Fibroblast of skin of right biceps (primary cell): ENCODE measurements at places on chromosomes 16 and 17.

DNA sequence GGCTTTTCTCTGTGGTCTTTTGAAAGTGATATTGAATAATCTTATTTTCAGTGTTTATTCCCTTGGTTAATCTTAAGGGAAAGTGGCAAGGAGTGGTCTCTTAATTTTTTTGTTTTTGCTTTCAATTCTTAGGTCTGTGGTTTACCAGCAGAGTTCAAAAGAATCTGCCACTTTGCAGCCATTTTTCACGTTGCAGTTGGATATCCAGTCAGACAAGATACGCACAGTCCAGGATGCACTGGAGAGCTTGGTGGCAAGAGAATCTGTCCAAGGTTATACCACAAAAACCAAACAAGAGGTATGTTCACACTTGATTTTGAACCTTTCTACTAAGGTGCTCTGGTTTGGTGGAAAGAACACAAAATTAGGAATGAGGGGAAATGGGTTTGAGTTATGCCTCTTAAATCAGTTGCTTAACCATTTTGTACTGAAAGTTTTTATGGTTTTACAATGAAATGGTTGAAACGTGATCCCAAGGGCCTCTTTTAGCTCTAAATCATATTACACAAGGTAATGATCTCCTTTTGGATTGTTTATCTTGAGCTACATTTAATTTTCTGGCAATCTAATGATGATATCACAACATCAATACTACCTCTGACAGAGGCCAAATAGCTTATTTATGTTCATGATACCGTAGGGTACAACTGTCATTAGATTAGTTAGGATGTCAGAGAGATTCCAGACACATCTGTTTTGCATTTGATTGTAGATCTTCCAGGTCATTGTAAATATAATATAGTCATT, 51.6 kb upstream of the CRISPLD2 start:
- DNase-seq: no peak

GRCh38 chr16:19179546-19180490, 11.8 kb downstream of the SYT17 start:
- DNase-seq: peak; percentile 42

GRCh38 chr17:56832446-56832845, 1.3 kb downstream of the C17orf67 start:
- no peak for DNase-seq

GRCh38 chr17:69501591-69502468, 87.3 kb downstream of the MAP2K6 start:
- peak; percentile 65 for DNase-seq

DNA sequence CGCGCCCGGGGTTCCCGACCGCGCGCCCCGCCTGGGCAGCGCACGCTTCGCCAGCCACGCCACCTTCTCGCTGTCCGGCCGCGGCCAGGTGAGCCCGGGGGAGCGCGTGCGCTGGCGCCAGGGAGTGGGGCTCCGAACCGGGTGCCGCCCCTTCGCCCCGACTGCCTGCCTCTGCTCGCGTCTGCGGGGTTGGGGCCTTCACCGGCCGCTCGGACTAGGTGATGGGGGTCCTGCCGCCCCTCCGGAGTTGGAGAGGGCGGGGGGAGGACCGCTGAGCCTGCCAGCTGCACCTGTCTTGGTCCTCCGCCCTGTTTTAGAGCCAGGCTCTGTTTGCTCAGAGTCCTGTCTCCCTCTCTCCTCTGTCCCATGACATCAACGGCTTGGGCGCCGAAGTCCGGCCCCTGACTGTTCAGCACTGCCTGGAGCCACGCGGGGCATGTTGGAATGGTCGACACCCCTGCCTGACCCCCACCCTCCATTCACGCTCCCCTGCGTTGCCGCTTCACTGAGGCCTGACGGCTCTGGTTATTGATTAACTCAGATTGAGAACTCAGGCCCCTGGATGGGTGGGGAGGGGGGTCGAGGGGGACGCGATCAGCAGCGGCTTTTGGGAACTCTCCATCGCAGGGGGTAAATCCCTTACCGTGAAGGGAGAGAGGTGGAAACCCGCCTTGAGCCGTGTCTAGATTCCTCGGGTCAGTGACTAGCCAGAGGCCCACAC, 748 bp downstream of the SMTNL2 start:
- DNase-seq: no peak

DNA sequence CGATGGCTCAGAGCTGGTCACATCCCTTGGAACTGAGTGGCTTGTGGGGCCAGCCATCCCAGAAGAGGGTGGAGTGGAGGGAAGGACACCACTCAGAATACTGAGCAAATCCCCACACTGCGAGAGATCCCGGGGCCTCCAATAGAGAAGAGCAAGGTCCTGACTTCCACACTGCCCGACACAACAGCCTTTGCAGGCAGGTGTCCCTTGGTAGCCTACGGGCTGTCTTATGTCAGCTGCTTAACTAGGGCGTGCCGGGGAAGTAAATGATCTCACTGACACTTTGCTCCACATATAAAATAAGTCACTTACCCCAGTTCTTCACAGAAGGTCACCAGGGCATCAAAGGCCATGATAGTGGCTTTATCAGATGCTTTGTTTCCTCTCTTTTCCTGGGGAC, 16.1 kb downstream of the RECQL5 start:
- no peak for DNase-seq

DNA sequence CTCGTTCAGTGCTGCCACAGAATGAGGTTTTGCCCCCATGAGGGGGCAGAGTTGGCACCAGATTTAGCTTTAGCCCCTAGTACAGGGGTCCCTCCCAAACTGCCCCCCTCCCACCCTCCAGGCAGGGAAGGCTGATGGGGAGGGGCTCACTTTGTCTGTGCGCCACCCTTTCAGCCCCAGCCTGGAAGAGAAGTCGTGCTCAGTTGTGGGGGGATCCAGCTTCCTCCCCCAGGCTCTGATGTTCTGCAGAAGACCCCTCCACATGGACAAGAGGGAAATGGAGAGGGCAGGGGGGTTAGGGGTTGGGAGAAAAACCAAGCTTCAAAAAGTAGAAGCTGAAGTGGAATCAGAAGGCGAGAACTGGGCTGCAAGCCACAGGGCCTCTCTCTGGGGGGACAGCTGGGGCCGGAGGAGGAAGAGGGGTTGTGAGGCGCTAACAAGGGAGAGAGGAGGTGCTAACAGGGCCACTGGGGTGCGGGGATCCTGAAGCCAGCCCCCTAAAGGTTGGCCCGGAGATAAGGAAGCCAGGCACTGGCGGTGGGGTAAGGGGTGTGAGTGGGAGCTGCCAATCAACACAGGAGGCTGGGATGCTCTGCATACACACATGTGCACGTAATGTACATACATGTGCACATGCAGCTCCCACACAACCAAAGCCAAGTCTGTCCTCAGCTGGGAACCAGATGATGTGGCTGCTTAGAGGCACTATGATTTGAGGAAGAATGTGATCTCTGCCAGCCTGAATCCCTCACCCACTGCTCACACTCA, 7.0 kb upstream of the TMEM92 start:
- DNase-seq: peak; percentile 64

DNA sequence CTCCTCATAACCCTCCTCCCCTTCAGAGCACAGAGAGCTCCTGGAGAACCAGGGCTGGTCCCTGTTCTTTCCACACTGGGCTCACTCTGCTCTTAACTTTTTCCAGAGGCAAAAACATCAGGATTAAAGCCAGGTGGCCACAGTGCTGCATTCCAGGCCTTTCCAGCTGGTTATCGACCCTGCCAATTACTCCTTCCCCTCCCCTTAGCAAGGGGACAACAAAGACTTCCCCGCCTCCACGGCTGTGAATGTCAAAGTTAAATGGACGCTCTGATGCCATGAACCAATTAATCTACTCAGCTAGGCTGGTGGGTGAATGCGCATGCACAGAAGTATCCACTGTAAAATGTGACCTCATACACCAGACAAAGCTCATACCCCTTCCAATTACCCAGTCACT, 23.1 kb downstream of the ACLY start:
- DNase-seq: peak; percentile 25

DNA sequence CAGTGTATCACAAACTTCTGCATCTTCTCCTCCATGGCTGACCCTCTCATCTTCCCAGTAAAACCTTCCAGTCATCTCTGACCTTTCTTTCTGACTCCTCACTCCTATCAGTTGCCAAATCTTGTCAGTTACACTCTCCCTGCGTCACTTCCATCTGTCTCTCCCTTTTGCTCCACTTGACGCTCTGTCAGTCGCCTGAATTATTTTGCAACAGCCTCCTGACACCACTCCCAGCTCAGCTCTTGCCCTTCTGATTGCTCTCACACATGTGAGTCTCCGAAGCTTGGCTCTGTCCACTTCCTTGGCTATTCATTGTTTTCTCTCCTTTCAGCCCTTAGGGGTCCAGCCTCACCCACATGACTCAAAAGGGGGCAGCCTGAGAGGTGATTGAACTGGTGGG, 27.7 kb downstream of the DHRS7C start:
- no peak for DNase-seq

DNA sequence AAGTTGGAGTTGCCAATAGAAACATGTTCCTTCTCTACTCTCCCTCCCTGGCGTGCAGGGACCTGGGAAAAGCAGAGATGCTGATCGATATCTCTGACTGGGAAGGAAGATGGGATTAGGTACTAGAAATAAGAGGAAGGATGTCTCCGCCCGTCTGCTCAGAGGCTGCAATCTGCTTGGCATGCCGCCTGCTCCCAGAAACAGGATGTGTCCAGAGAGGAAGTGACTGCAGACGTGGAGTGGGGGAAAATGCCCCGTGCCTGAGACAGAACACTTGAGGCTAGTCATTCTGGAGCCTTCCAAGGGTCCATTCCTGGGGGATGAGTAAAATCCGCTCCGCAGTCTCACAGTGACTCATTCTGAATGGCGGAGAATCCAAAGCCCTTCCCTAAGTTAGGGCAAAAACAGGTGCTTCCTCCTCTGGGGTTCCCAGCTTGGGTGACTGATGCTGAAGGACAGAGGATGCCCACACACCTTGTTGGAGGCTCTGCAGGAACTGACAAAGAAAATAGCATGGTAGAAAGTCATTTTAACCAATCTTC, 45.0 kb upstream of the SMURF2 start:
- peak; percentile 100 for DNase-seq

DNA sequence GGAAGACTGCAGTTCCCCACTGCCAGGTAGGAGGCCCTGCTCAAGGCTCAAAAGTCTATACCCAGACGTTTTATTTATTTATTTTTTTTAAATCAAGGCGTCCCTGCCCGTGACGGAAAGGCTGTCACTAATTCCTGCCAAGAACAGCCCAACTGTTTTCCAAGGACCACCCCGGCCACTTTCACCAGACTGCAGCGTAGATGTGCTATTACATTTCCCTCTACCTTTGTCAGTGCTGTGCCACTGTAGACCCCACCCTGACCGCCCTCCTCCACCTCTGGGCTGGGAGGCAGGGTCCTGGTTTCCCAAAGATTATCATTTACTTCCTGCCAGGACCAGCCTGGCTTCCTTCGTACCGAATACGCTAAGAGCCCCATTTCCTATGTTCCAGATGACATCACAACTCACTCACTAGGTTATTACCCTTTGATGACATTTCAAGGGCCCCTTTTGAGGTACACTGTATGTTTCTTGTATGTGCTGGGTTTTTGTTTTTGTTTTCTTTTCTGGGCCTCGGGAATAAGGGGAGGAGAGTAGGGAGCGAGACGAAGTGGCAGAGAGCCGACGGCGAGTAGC, 6.3 kb upstream of the RNF227 start:
- DNase-seq: no peak

DNA sequence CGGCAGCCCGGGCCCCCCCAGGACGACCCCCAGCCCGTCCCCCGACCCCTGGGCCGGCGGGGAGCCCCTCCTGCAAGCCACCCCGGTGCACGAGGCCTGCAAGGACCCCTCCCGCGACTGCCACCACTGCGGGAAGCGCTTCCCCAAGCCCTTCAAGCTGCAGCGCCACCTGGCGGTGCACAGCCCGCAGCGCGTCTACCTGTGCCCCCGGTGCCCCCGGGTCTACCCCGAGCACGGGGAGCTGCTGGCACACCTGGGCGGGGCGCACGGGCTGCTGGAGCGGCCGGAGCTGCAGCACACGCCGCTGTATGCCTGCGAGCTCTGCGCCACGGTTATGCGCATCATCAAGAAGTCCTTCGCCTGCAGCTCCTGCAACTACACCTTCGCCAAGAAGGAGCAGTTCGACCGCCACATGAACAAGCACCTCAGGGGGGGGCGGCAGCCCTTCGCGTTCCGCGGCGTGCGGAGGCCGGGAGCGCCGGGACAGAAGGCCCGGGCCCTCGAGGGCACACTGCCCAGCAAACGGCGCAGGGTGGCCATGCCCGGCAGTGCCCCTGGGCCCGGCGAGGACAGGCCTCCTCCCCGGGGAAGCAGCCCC, 15.6 kb upstream of the ZFPM1 start:
- peak; percentile 43 for DNase-seq

DNA sequence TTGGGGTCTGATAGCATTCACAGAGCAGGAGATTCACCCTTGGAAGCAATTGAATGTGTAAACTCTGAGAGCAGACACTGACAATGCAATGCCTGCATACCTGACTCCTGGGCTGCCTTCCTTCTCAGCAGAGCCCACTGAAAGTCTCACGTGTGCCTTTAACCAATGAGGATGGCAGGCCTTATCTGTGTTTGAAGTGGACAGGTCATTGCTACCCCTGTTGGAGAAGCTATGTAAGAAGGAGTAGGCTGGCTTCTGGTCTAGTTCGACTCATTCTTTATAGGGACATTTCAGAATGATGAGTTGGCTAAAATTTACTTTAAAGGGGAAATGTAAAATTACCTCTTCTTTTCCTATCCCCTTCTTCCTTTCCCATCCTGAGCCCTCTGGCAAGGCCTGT, 446.3 kb downstream of the SLC39A11 start:
- DNase-seq: no peak

DNA sequence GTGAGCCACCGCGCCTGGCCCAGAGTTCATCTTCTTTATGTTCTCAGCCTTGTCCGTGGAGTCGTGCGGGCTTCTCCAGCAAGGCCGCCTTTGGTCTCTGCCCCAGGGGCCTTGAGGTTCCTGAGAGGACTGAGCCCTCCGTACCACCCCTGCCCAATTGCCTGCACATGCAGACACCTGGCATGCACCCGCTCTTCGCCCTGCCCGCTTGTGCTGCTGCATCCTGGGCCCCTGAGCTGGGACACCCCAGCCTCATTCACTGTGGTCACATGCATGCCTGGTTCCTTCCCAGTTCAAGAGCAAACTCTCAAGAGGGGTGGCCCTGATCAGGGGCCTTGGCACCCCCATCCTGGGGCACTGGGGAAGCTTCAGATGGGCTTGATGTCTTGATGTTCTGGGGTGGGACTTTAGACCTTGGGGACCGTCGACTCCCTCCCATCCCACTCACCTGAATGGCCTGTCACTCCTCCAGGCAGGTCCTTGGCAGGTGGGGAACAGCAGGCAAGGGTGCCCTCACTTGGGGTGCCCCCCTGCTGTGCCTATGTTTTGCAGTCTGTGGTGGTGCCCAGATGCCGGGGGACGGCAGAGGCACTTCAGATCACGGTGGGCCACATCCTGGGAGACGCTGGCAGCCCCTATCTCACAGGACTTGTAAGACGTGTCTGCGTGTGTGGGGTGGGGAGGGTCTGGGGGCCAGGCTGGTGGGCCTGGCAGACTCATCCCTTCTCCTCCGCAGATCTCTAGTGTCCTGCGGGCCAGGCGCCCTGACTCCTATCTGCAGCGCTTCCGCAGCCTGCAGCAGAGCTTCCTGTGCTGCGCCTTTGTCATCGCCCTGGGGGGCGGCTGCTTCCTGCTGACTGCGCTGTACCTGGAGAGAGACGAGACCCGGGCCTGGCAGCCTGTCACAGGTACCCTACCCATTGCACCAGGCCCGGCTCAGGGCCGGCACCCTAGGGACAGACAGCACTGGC, 12.7 kb upstream of the SPNS2 start:
- no peak for DNase-seq

- DNase-seq: no peak
Measured at GRCh38 chr17:65487161-65487560, 74.3 kb downstream of the AXIN2 start.

- DNase-seq: peak; percentile 8
Measured at GRCh38 chr17:49061524-49061943, 64.3 kb downstream of the IGF2BP1 start.

- no peak for DNase-seq
Measured at GRCh38 chr17:67582673-67583081, 135.1 kb upstream of the NOL11 start.

GRCh38 chr16:65657071-65657494, 535.2 kb upstream of the CDH11 start:
- peak; percentile 34 for DNase-seq
